Osteocyte (in vitro differentiated cells): ENCODE measurements at places on chromosomes 7 and 10. TPM values are rescaled to one million over a fixed set of nuclear protein-coding genes. Genes with fewer than 3 reads are reported as not detected.

Gene RHOBTB1
- 16.0 and 17.2 TPM in 2 replicates for total RNA-seq

Gene MUC12
- total RNA-seq = not detected in 2 replicates

Gene HOXA3
- total RNA-seq = not detected in 2 replicates

Gene OPN1SW
- total RNA-seq = not detected in 2 replicates

Gene TAS2R5
- total RNA-seq = 3.1 and 3.2 TPM in 2 replicates

Gene KIN
- 10.9 and 11.2 TPM in 2 replicates for total RNA-seq

Gene LBX1
- not detected in 2 replicates for total RNA-seq
